ENCODE measurements at places on chromosomes 4 and X. TPM values are rescaled to one million over a fixed set of nuclear protein-coding genes. Genes with fewer than 3 reads are reported as not detected.

The RADX gene
- 1.4 TPM for total RNA-seq

The BTK gene
- not detected for total RNA-seq

The MRFAP1 gene
- total RNA-seq: 132 TPM

The ZNF157 gene
- 0.03 TPM for total RNA-seq

The FGD1 gene
- total RNA-seq: 8.5 TPM

The ABRAXAS1 gene
- total RNA-seq: 17.8 TPM

The SPANXC gene
- not detected for total RNA-seq

The LAGE3 gene
- 20.3 TPM for total RNA-seq

The GBA3 gene
- total RNA-seq: 0.07 TPM

The EGFL6 gene
- total RNA-seq: not detected

The CMC4 gene
- 14.3 TPM for total RNA-seq

The MAGEA8 gene
- total RNA-seq: not detected

The NSUN7 gene
- total RNA-seq: not detected

The SYTL5 gene
- 2.2 TPM for total RNA-seq

The DCHS2 gene
- not detected for total RNA-seq

The CCKAR gene
- total RNA-seq: not detected

The STS gene
- 10.7 TPM for total RNA-seq

The JADE3 gene
- total RNA-seq: 6.4 TPM

The POF1B gene
- total RNA-seq: not detected

The SLC35A2 gene
- total RNA-seq: 19.7 TPM

The ZBED1 gene
- total RNA-seq: 27.1 TPM

The CXCL3 gene
- 1.5 TPM for total RNA-seq

The EVC gene
- 50.0 TPM for total RNA-seq

The PAK3 gene
- total RNA-seq: 4.6 TPM

The LNX1 gene
- total RNA-seq: 9.1 TPM

The AKAP14 gene
- not detected for total RNA-seq

The CNKSR2 gene
- total RNA-seq: 0.66 TPM

The HSFX2 gene
- 0.72 TPM for total RNA-seq

The BMPR1B gene
- 0.53 TPM for total RNA-seq

The ACE2 gene
- total RNA-seq: 0.20 TPM

The CPZ gene
- total RNA-seq: 24.4 TPM

The ERCC6L gene
- 1.6 TPM for total RNA-seq

The SPATA4 gene
- total RNA-seq: 0.23 TPM

The FGFR3 gene
- total RNA-seq: 0.59 TPM

The OTUD6A gene
- not detected for total RNA-seq

The GSPT2 gene
- 4.8 TPM for total RNA-seq

The TLL1 gene
- total RNA-seq: 0.10 TPM

The SLC38A5 gene
- 106 TPM for total RNA-seq

The FBXW7 gene
- 45.1 TPM for total RNA-seq

The AWAT2 gene
- total RNA-seq: not detected

The CLNK gene
- total RNA-seq: not detected

The PAGE2B gene
- not detected for total RNA-seq

The SUPT20HL2 gene
- not detected for total RNA-seq

The AVPR2 gene
- total RNA-seq: not detected

The PHEX gene
- 0.46 TPM for total RNA-seq

The FOXP3 gene
- total RNA-seq: 0.07 TPM

The CSN1S1 gene
- not detected for total RNA-seq

The GPR173 gene
- 5.5 TPM for total RNA-seq

The PF4V1 gene
- total RNA-seq: 2.1 TPM

The AMOT gene
- total RNA-seq: 2.0 TPM

The NMU gene
- total RNA-seq: not detected

The GPR50 gene
- total RNA-seq: not detected

The NPY2R gene
- total RNA-seq: 27.4 TPM

Measured in smooth muscle cell of the pulmonary artery (primary cell).